ENCODE measurements at places on chromosomes 2 and 18.

- DNase-seq = no peak
Measured at GRCh38 chr2:32559136-32559535, 68.7 kb upstream of the TTC27 start.

DNA sequence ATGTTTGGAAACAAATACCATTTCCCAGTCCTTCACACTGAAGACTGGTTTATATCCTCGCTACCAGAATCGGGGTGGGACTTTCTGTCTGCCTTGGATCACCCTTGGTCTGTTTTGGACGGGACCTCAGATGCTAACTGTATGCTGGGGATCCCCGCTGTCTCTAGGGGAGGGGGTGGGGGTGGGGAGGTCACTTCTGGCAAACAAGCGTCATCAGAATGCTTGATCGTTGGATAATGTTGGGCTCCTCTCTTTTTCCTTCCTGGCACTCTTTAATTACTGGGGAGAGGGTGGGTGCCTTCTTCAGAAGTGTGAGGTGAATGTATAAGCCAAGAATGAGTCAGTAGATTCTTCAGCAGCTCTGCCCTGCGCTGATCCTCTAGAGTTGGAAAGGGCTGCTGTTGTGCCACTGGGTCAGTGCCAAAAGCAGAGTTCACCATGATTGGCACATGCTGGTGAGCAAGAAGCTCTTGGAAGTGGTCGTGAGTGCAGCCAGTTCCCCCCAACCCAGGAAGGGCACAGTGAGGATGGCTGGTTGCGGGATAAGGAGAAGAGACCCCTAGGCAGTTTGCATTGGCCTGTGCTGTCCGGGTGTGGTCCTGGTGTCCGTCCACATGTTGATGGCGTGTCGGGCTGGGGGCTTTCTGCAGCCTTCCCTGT lies 32.2 kb downstream of the DGKD start:
- DNase-seq = no peak

- peak; percentile 45 for DNase-seq
Measured at GRCh38 chr2:84991404-84992160, 20.6 kb downstream of the KCMF1 start.

DNA sequence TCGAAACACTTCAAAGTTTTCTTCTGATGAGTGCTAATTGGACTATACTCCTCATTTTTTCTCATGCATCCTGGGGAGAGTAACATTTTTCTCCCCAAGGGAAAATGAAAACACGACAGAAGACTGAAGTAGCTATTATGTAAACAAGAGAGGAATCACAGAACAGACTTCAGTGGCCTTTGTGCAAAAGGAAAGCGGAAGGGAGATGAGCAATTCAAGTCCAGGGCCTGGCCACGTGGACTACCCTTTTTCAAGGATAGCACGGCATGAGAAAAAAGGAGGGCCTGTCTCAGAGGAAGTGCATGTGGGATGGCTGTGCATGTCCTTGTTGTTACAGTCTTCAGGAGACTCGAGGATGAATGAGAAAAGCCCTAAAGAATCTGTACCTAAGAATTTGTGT lies 43.8 kb upstream of the KCNE4 start:
- no peak for DNase-seq

- DNase-seq = no peak
Measured at GRCh38 chr2:71538656-71539265, 85.4 kb downstream of the DYSF start.

GRCh38 chr2:184562532-184562931 lies 35.8 kb upstream of the ZNF804A start:
- DNase-seq = no peak

All from fibroblast of skin of left biceps (primary cell).